Dermis blood vessel endothelial cell (primary cell): ENCODE measurements at places on chromosomes 3 and 15. TPM values are rescaled to one million over a fixed set of nuclear protein-coding genes. Genes with fewer than 3 reads are reported as not detected.

The TMC3 gene
- 0.05 TPM in 1 of 2 replicates, not detected in the other for total RNA-seq

The GOLGA8S gene
- total RNA-seq = 0.05 TPM in 1 of 2 replicates, not detected in the other

The BCL6 gene
- 1.7 and 2.2 TPM in 2 replicates for total RNA-seq

The PAK6 gene
- total RNA-seq = not detected in 2 replicates

The SSUH2 gene
- total RNA-seq = not detected in 2 replicates

The ITIH3 gene
- 0.19 and 0.34 TPM in 2 replicates for total RNA-seq

The CCR2 gene
- total RNA-seq = not detected in 2 replicates

The SLC33A1 gene
- total RNA-seq = 34.3 and 37.8 TPM in 2 replicates

The CCDC54 gene
- total RNA-seq = not detected in 2 replicates

The TMEM212 gene
- not detected in 2 replicates for total RNA-seq

The FBLN2 gene
- 9.4 and 16.5 TPM in 2 replicates for total RNA-seq

The CCDC12 gene
- 22.7 and 44.6 TPM in 2 replicates for total RNA-seq
